ENCODE measurements at places on chromosomes 2 and 18. TPM values are rescaled to one million over a fixed set of nuclear protein-coding genes. Genes with fewer than 3 reads are reported as not detected.

Gene NPHP1
- total RNA-seq: 5.5 TPM

Gene ST6GAL2
- total RNA-seq: not detected

Gene FRZB
- total RNA-seq: 0.17 TPM

Gene PTPRM
- 38.7 TPM for total RNA-seq

Gene TDRD15
- not detected for total RNA-seq

Gene ACVR1C
- 0.43 TPM for total RNA-seq

Gene FAM117B
- total RNA-seq: 1.3 TPM

Gene TTC39C
- 28.2 TPM for total RNA-seq

Gene NLRC4
- total RNA-seq: not detected

Gene FMNL2
- 31.8 TPM for total RNA-seq

Gene SP5
- not detected for total RNA-seq

Gene STAT1
- total RNA-seq: 77.5 TPM

Gene GKN2
- not detected for total RNA-seq

Gene AMMECR1L
- 10.8 TPM for total RNA-seq

Gene CDKL4
- 4.3 TPM for total RNA-seq

Gene REG1B
- not detected for total RNA-seq

Gene PHLPP1
- total RNA-seq: 4.0 TPM

Gene COL4A3
- total RNA-seq: under 0.01 TPM

Gene RAB27B
- 0.52 TPM for total RNA-seq

Gene PARD3B
- total RNA-seq: 17.0 TPM

Gene HOXD12
- not detected for total RNA-seq

Gene RASGRP3
- total RNA-seq: 0.63 TPM

Gene PPP1CB
- total RNA-seq: 160 TPM

Gene TMEM169
- 0.26 TPM for total RNA-seq

Gene SERPINB8
- total RNA-seq: 5.8 TPM

Gene ONECUT2
- total RNA-seq: not detected

Gene IL36A
- total RNA-seq: not detected

Gene TRIM43
- total RNA-seq: not detected

Gene MCEE
- 23.8 TPM for total RNA-seq

Gene CASP8
- total RNA-seq: 26.6 TPM

Gene ABCG8
- not detected for total RNA-seq

Gene COMMD1
- 42.4 TPM for total RNA-seq

Gene GMCL1
- 3.8 TPM for total RNA-seq

Gene LIMS3
- total RNA-seq: 1.6 TPM

Gene WNT6
- total RNA-seq: not detected

Gene UGT1A5
- total RNA-seq: not detected

Gene FAM110C
- not detected for total RNA-seq

Gene ANKRD30B
- total RNA-seq: not detected

Gene ME2
- total RNA-seq: 19.2 TPM

Gene UGT1A4
- total RNA-seq: not detected

Gene DNAJC5G
- not detected for total RNA-seq

Gene KIF3C
- 13.2 TPM for total RNA-seq

Gene FHL2
- 85.7 TPM for total RNA-seq

Gene CARF
- 5.4 TPM for total RNA-seq

Gene NEU2
- total RNA-seq: not detected

Gene HNMT
- total RNA-seq: 10.9 TPM

Gene VWC2L
- under 0.01 TPM for total RNA-seq

Gene GRHL1
- 0.52 TPM for total RNA-seq

Gene GAD1
- total RNA-seq: 0.09 TPM

Gene C2orf66
- total RNA-seq: under 0.01 TPM

Gene KCNF1
- total RNA-seq: under 0.01 TPM

All from bronchial smooth muscle cell (primary cell).